Calu3 (cell line): ENCODE measurements at places on chromosomes 3 and 15. TPM values are rescaled to one million over a fixed set of nuclear protein-coding genes. Genes with fewer than 3 reads are reported as not detected.

Gene KCNMB2
- not detected in 2 replicates for total RNA-seq

- DNase-seq = no peak
Observed at GRCh38 chr3:38805004-38805403, 11.0 kb downstream of the SCN10A start.

DNA sequence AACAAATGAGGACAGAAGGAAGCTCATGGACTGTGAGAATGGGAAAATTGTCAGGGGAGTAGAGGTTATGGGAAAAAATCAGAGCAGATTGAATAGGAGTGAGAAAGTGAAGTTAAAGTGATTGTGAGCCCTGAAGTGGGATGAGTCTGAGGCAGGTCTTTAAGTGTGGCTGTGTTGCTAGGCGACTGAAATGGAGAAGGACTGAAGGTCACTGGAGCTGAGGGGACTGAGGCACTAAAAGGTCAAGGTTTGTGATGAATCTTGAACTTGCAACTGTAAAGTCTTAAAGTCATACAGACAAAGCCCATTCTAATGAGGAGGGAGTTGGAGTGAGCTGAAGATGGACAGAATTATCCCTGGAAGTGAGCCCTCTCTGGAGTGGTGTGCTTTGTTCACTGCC, 518.9 kb downstream of the TUSC7 start:
- no peak for DNase-seq

- DNase-seq = no peak
Observed at GRCh38 chr3:64627471-64628321, 60.1 kb downstream of the ADAMTS9 start.

DNA sequence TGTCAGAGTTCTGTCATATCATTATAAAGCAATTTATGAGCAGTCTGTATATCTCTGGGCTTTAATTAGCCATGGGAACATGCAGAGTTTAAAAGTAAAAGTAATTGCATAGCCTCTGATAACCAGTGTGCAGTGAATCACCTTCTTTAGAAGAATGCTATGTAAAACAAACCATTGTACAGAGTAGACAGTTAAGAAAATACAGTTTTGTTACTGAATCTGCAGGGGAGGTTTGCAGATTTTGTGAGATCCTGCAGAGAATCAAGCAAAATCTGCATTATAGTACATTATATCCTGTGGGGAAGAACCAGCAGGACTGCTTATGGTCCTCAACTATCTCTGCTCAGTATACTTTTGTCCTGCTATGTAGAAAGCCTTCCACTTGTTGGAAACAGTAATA, 396.2 kb upstream of the NAALADL2 start:
- DNase-seq = no peak

Gene GMNC
- total RNA-seq = 0.24 and 0.29 TPM in 2 replicates

DNA sequence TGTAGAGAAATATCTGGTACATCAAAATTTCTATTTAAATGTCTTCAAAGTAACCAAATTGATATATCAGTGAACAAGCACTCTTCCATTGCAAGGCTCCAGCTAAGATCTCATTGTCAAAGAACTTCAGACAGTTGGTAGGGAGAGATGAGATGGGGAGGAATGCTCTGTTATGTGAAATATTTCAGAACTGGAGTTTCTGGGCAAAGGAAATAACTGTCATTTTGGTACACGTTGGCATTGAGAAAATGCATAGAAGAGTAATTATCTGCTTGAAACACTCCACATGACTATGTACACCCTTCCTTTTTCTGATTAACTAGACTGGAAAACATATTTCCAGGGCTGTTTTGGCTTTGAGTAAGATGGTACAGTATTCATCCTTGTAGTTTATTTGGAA, 297.5 kb upstream of the RASGRP1 start:
- no peak for DNase-seq

- DNase-seq = no peak
Observed at GRCh38 chr3:172717493-172718088, 6.7 kb upstream of the NCEH1 start.

Gene STAB1
- total RNA-seq = 0.26 TPM in 1 of 2 replicates, not detected in the other
